ENCODE measurements at places on chromosomes 5 and 9. TPM values are rescaled to one million over a fixed set of nuclear protein-coding genes. Genes with fewer than 3 reads are reported as not detected.

DMAC1 gene
- total RNA-seq, result 72.7 TPM

- DNase-seq, result no peak
These were observed 238.3 kb upstream of the EDIL3 start for GRCh38 chr5:84623019-84623418.

DNA sequence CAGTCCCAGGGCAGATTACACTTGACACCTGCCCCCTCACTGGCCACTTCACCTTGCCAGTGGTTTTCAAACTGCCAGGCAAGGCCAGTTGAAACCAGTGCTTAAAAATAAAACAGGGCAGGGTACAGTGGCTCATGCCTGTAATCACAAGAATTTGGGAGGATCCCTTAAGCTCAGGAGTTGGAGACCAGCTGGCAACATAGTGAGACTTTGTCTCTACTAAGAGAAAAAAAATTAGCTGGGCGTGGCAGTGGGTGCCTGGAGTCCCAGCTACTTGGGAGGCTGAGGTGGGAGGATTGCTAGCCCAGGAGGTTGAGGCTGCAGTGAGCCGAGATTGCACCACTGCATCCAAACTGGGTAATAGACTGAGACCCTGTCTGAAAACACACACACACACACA lies 58.1 kb downstream of the ROPN1L start:
- no peak for DNase-seq

DNA sequence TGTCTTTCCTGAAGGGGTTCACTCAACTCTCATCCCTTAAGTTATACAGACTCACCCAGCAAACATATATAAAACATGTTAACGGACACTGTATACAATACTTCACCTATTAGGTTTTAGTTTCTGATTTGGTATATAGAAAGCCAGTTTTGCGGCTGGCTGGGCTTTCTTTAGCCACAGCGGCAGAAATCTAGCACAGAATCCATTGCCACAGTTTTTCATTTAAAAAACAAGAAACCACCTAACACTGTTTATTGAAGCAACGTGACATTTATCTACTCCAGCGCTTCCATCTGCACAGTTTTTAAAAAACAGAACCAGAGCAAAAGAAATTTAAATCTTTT lies 67.3 kb downstream of the SNX30 start:
- no peak for DNase-seq

All from H9 (cell line).